Stimulated activated CD8-positive, alpha-beta memory T cell treated with anti-CD3 and anti-CD28 coated beads, Interleukin-7, amount 100 ng/mL, for 1 hour (primary cell): ENCODE measurements at places on chromosomes 2 and 18.

- no peak for DNase-seq
Measured at GRCh38 chr2:178542161-178542560, 61.9 kb downstream of the PLEKHA3 start.

DNA sequence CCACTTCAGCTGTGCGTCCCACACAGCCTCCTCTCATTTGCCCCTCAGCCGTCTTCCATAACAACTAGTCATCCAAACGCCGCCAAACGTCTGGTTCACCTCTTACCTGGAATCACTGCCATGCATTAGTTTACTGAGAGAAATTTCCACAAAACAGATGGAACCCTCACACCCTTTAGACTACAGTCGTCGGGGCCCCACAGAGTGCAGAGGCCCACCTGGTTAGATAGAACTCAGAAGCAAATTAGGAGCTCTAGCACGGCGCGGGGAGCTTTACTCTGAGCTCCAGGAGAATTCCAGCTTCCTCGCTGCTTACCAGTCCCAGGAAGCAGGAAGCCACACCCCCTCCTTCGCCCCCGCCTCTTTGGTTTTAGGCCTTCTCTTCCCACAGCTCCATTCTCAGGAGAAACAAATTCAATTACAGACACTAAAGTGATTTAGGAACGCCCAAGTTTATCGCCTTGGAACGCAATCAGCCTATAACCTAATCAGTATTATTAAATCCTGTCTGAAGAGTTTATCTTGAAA lies 9.4 kb downstream of the RNU2-63P start:
- DNase-seq, result no peak

- no peak for DNase-seq
Measured at GRCh38 chr2:197497326-197497725, 2.3 kb downstream of the HSPD1 start.

DNA sequence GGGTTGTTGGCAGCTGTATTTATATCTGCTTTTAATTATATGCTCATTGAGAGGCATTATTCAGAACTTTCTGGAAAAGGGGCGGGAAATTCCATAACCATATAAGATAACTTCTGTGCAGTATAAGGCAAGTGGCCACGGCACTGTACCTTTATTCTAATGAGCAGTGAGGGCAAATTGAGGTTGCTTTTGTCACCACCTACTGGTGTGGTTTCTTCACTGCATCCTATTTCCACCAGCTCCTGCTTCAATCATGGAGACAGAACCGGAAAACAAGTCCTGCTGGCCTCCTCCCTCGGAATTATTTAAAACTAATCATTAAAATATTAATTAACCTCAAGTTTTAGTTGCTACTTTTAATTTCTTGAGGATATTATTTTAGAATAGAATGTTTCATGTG lies 759.4 kb downstream of the CBLN2 start:
- no peak for DNase-seq

DNA sequence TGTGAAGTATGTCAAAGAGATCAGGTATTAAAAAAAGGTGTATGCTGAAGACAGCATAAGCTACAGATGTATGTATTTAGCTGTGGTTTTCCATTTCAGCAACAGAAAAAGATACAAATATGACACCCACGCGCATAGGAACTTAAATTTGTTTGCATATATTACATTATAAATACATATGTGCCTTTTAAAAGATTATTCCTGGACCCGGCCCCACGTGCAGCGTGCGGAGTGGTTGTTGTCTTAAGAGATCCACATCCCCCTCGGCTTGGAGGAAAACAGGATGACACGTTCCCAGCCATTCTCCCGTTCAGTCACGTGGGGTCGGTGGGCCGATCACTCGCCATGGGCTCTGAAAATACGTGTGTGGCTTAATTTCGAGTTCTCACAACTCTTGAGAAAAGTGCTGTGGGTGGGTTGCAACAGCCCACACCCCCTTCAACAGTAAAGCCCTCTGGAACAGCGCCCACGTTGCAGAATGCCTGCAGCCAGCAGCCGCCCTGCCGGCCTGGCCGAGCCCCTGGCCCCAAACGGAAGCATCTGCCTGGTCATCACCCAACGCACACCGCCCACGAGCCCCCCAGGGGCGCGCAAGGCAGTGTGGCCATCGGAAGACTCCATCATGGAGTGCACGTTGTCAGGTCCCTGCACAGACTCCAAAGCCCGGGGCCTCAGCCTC lies 18.6 kb upstream of the KCNG2 start:
- DNase-seq, result no peak

GRCh38 chr2:226799211-226799975 lies at the start of gene IRS1:
Gene IRS1 (minus strand): TSS chr2:226799820. CDS start chr2:226798738, 1,082 bp downstream.
- no peak for DNase-seq

DNA sequence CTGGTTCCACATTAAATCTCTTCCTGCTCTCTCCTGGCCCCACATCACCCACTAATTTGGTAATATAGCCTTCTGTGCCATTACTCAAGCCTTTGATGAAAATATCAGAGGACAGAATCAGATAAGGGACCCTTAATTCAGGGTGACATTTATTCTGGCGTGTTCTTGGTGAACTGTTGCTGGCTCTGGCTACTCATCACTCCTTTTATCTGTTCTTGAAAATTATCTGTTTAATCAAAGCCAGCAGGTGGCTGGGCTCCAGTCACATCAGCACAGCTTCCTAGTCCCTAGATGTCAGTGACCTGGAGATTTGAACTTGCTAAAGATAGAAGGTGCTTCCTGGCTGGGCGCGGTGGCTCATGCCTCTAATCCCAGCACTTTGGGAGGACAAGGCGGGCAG lies 26.9 kb upstream of the SLC35F6 start:
- DNase-seq, result no peak

GRCh38 chr2:8666581-8666980 lies 15.3 kb upstream of the ID2 start:
- no peak for DNase-seq

GRCh38 chr2:212416086-212416485 lies 122.5 kb downstream of the ERBB4 start:
- DNase-seq, result no peak
